Iris pigment epithelial cell (primary cell): ENCODE measurements at places on chromosomes 4 and X.

DNA sequence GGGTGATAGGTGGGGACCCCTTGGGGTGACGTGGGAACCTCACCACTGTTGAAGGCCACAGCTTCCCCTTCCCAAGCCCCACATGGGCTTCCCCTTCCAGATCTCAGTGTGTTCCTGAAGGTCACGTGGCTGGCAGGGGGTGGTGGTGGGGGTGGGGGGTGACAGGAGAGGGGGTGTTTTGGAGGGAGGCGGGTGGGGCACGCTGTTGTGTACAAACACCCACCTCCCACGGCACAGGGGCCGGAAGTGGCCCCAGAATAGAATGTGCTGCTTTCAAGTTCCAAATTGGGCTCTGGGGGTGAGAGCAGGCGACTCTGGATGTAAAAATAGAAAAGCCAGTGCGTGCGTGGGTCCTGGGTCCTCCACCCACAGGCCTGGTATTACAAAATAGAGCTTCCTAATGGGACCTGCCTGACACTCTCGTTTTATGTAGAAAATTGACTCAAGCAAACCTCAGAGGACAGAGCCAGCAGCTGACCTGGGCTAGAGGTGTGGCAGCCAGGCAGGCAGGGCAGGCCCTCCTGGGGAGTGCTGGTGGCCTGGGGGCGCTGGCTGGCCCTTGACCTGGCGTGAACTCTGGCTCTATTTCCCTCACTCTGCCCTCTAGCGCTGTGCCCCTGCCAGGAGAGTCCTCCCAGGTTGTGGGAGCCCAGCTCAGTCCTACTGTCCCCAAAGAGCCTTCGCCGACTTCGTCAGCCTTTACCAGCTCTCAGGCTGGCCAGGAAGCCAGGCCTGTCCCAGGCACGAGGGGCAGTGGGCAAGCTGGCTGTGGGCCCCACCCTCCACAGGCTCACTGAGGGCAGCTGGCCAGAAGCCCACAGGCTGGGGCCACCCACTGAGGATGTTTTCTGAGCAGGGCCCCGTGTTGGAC lies 5.4 kb upstream of the SH3BP2 start:
- no peak for DNase-seq

DNA sequence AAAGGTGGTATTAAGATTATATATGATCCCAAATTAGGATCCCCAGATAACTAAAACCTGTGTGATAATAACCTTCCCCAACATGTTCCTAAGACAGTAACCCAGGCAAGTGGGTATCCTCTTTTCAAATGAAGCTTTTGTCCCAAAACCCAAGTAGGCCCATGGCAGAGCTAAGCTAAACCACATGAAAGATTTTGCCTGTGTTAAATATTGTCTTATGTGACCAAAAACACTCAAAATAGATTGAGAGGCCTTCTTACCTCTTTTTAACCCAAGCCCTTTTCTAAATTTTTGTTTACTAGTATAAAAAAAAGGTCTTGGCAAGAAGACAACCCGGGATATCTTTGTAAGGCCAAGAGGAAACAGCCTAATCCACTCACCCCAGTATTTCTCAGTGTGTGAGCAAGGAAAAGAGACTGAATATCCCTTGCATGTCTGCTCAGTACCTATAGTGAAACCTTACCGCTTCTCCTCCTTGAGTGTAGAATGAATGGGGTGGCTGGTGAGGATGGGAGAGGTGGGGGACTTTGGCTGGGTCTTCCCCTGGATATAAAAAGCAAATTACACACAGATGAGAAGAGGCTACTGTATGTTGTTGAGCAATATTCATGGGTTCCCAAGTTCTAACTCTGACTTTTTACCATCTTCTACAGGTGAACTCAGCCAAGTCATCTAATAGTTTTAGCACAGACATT lies 188.8 kb upstream of the BMP3 start:
- peak; percentile 32 for DNase-seq

- no peak for DNase-seq
Measured at GRCh38 chr4:84722720-84723119, 139.8 kb downstream of the CDS1 start.

- no peak for DNase-seq
Measured at GRCh38 chrX:28550331-28550872, 36.8 kb upstream of the IL1RAPL1 start.

DNA sequence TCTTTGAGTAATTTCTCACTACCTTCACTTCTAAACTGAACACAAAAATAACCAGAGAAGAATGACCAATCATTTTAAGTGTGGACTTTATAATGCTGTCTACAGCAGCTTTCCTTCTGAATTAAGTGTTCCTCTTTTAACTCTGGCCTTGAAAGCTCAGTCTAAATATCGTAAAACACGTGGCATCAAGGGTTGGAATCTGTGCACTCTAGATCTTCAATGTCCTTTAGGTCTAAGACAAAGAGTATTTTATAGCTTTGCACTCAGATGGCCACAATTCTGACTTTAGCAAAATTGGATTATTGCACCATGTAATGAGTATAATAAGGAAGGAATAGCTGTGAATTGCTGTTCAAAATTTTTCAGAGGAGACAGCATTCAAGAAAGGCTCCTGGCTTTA lies 197.1 kb upstream of the UGT8 start:
- no peak for DNase-seq

- no peak for DNase-seq
Measured at GRCh38 chr4:143498021-143498420, 15.5 kb upstream of the SMARCA5 start.

DNA sequence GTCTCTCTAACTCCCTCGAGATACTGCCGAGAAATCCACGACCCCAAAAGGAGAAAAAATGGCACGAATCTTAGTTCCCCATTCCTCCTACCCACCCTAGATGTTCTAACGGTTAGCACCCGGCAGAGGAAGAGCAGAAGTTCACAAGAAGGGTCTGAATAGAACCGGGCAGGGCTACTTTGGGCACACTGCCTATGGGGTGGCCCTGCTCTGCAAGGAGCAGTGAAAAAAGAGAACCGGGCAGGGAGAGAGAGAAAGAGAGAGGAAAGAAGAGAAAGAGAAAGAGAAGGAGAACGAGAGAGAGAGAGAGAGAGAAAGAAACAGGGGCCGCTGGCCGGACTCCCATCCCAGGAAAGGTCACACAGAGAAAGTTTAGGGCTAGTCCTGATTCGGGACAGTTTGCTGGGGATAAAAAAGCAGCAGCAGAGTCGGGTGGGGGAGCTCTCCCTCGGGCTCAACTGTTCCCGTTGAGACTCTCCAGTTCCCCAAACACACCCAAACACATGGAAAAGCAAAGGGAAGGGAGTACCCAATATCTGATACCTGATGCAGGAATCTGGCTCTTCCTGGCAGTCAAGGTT lies 468 bp downstream of the GLA start:
- no peak for DNase-seq

DNA sequence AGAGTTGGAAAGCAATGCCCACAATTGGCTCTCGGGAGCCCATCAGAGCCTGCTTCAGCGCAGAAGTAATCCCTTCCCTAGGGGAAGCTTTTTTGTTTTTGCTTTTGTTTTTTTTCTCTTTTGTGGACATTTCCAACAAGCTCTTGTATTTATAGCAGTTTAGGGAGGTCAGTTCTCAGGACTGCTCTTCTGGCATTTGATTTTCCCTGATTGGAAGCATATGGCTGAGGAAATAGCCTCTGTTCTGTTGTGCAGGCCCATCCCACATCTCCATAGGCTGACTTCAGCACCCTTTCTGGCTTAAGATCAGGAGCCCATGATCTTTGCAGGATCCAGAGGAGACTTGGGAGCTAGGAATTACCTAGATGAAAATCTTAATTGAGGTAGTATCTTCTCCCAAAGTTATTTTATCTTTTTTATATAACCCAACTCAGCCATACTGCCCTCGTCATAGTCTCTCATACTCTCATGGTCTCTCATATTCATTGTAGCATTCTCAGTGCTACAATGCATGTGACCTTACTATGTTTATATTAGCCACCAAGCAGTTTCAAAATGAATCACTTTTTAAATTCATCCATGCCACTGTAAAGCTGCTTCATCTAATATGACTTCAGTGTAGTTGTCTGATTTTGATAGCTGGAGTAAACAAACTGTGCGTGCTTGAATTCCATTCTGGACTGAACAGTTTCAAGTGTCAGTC lies 16.7 kb downstream of the PAGE4 start:
- DNase-seq = no peak

DNA sequence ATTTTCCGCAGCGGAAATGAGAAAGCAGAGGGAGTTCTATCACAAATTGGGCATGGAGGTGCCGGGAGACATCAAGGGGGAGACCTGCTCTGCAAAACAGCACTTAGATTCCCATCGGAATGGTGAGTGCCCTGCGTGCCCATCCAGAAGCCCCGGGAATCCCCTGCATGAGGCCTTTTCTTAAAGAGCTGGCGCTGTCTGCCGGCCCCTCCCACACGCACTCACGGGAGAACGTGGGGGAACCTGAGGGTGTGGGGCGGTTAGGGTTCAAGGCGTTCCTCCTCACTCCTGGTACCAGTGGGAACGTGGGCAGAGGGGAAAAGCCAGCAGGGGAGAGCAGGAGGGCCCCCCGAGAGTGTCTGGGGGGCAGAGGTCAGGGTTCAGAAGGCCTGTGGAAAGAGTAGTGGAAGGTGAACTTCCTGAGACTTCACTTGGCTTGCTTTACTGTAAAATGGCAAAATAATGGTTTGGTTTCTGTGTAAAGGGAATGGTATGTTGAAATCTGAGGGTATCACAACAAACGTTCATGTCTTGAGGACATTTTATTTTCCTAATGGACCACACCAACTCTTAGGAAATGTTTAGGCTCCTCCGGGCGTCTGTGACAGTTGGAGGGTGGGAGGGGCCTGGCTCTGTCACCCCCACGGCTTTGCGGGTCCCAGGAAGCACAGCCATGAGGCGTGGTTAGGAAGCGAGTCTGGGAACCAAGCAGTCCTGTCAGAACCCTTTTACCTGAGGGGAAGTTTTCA lies 38.0 kb downstream of the PCGF3 start:
- DNase-seq = peak; percentile 49

DNA sequence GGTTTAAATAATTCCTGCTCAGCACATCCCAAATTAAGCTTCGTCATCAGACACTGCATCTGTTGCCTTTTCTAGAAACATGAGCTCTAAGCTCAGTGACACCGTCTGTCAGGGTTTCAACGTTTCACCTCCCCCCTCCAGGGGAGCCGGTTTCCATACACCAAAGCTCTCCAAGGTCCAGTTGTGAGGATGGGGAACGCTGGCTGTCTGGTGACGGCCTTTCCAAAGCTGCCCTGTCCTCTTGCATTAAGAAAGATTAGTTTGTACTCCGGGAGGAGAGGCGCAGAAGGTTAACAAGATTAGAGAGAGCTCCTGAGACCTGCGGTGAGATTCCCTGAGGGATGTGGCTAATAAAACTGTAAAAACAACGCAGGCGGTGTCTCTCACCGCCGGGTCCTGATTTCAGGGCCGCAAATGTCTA lies 43.2 kb downstream of the ASMT start:
- DNase-seq = no peak

DNA sequence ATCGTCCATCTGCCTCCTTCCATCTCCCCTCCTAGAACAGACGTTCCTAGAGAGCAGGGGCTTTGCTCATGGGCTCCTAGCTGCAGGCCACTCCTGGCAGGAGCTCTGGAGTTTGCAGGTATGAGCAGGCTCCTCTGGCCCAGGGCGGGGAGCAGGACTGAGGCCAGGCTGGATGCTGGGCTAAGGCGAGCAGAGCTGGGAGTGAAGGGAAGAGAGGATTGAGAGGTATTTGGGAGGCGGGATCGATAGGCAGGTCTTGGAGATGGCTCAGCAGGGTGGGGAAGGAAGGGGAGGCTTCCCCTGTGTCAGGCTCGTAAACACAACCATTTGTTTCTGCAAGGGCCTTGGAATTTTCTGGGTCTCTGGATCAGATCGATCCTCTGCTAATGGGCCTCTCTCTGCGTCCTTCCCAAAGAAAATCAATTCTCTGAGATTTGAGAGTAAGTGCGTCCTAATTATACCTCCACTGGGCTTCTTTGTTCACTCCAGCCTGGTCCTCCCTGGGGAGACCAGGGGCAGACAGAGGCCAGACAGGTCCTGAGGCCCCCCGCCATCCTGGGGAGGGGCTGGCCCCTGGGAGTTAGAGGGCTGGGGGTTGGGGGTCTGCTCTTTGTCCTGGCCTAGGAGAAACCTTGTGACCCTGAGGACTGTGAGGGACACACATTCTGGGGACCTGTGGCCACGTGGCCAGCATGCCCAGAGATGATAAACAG lies 94.8 kb upstream of the PSAPL1 start:
- DNase-seq = no peak

GRCh38 chr4:18214411-18215055 lies 193.0 kb upstream of the LCORL start:
- no peak for DNase-seq

GRCh38 chr4:74486905-74487304 lies 42.0 kb downstream of the AREG start:
- no peak for DNase-seq

- DNase-seq = no peak
Measured at GRCh38 chr4:14790494-14790893, 211.8 kb upstream of the CPEB2 start.

DNA sequence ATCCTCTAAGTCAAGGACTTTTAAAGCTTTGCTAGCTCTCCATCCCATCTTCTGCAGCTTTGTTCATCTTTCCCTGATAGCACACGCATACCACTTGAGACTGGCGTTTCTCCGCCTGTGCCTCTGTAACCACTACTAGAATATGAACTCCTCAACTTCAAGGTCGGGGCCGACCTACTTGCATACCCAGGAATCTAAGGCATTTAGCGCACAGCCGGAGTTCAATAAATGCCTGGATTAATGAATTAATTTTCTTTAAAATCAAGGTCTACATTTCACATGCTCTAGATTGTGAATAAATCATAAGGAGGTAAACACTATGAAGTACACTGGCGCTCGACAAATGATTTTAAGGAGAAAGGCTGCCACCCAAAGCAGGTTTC lies 89.3 kb downstream of the HNRNPD start:
- DNase-seq = no peak

- DNase-seq = no peak
Measured at GRCh38 chr4:139854668-139855403, 189.2 kb downstream of the MGST2 start.

DNA sequence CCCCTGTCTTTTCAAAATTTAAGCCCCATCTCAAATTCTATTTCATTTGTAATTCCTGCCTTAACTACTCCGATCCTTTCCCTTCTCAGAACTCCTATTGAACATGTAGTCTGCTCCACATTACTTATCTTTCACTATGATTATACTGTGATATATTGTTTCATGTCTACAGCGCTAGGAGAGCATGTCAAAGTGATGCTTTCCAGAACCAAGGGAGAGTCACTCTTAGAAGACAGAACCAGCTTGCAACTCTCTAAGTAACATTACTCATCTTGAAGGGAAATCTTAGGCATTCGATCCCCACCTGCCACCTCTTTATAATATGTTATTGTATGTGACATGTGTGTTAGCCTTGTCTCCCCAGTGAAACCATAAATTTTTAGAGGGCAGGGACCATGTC lies 10.5 kb downstream of the EXOC1L start:
- no peak for DNase-seq

DNA sequence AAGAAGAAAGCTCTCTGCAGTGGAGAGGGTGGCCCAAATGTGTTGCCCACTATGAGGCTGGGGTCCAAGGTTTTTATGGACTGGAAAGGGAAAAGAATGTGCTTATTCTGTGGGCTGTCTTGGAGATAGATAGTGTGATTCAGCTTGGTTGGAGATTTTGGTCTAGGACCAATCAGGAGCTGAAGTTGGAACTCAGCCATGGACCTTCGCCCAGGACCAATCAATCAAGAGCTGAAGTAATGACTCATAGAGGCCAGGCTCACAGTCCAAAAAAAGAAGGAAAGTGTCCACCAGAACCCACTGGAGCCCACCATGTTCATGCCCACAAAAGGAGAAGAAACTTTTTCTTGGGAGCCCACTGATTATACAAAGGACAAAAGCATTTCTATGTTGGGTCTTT lies 369.5 kb downstream of the UBE2NL start:
- no peak for DNase-seq
